AG09309 (cell line): ENCODE measurements at places on chromosomes 4 and X.

GRCh38 chr4:55396308-55397125 lies 760 bp downstream of the TMEM165 start:
- DNase-seq: no peak

GRCh38 chr4:110170861-110171260 lies 27.6 kb downstream of the ELOVL6 start:
- no peak for DNase-seq

GRCh38 chr4:130524057-130524456 lies 1428.1 kb downstream of the C4orf33 start:
- DNase-seq: no peak

DNA sequence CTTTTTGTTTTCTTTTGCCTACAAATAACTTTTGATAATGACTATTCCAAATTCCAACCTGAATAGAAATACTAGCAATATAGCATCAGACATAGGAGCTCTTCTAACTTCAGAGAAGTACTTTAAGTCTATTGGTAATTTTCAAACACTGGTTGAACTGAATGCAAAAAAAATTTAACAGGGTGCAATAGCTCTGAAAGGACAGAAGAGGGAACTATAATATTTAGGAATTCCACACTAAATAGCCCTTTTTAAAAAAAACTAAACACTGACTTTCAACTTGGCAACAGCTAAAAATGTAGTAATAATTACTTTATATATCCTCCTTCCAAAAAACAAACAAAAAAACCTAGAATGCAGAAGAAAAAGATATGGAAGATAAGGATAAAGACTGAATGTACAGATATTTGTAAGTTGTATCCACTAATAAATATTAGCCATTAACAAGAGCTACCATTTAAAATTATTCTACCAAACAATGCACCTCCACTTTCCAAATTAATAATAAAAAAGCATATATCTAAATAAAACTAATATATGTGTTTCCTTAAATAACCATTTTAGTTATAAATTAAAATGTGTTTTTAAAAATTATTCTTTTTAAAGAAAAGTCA lies 81.4 kb downstream of the FBXW7 start:
- DNase-seq: no peak

GRCh38 chr4:121041307-121042090 lies 30.8 kb downstream of the NDNF start:
- no peak for DNase-seq

DNA sequence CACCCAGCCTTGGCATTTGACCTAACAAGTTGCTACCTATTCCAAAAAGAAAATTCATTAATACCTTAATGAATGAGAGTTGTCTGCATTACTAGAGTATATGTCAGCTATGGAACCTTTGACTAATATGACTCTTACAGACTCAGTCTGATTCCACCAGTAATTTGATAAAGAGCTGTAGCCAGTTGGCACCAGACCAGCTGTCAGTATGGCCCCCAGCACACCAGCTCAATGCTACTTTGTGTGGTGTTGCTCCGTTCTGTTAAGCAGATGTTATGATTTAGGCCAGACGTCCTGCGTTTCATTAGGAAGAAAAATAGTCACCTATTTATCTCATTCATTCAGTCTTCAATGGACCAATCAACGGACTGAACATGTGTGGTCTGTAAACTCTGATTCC lies 215.5 kb downstream of the TLL1 start:
- DNase-seq: no peak

- DNase-seq: no peak
These were observed 83.5 kb upstream of the TSPAN5 start for GRCh38 chr4:98741952-98742351.

GRCh38 chrX:29274517-29274916 lies 687.3 kb downstream of the IL1RAPL1 start:
- no peak for DNase-seq

DNA sequence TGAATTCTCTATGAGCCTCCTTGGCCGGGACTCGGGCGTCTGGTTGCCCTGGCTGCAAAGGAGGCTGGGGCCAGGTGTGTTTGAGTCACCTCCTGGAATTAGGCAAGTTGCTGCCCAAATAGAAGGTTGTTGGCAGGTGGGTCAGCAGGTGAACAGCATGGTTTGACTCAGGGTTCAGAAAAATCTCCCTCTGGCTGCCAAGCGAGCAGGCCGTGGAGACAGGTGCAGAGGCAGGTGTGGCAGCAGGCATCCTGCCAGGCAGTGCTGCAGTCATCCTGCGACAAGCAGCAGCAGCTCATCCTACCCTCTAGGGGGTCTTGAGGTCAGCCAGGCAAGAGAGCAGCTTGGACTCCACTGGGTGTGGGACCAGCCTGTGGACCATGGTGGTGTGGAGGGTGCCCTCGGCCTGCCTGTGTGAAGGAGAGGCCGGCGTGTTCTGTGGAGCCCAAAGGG lies 8.2 kb downstream of the MSANTD1 start:
- DNase-seq: no peak

DNA sequence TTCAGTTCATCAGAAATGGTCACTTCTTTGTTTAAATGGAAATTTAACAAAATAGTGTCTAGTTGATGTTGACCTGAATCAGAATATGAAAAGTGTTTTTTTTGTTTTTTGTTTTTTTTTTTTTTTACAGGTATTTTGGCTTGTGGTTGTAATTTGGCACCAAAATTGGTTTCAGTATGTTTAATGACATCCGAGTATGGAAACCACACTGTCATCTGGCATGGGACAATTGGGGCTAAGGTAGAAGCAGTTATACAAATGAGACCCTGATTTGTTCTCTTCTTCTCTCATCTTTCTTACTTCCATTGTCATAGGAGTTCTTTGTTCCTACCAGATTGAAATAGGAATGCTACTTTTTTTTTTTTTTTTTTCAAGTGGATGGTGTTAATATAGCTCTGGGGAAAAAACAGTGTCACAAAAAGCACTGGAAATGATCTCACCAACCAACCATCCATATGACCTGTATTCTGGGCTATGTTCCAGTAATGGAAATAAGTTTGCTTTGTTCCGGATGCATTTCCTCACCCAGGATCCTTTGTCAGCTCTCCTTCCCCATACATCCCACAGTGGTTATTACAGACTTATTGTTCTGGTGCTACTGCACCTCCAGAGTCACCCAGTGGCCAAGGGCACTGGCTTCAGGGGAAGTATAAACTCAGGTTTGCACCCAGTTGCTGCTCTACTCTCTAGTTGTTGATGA lies 95.8 kb downstream of the ATXN3L start:
- peak; percentile 57 for DNase-seq

DNA sequence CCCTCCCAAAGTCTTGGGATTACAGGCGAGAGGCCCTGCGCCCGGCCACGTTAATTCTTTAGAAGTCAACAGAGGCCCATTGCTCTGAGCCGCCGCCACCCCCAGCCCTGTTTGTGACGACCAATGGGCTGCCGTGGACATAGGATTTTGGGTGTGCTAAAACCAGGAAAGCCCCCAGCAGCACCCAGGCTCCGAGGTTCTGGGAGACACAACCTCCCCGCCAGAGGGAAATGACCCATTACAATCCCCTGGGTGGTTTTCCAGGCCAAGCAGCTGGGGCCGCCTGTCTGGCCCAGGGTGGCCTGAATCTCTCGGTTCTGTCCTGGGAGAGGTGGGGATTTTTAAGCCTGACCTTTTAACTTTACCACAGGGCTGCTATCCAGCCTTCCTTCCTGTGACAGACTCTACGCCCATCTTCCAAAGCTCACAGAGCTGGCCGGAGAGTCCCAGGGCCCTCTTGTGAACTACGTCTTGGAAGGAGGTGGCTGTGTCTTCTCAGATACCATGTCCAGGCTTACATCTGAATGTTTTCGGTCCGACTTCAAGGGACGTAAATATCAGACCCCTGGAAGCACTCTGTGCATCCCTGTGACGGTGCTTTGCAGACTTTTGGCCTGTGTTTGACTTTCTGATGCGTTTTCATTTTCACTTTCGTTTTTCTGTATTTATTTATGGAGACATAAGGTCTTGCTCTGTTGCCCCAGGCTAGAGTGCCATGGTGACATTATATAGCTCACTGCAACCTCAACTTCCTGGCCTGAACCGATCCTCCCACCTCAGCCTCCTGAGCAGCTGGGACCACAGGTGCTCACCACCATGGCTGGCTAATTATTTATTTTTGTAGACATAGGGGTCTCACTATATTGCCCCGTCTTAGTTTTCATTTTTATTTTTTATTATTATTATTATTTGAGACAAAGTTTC lies 36.0 kb downstream of the P2RY8 start:
- no peak for DNase-seq

- no peak for DNase-seq
These were observed 31.5 kb downstream of the NOP14 start for GRCh38 chr4:2931512-2932301.

- no peak for DNase-seq
These were observed 54.2 kb downstream of the SLC9A6 start for GRCh38 chrX:136039485-136039884.

GRCh38 chr4:2647403-2648158 lies 108.6 kb downstream of the TNIP2 start:
- no peak for DNase-seq

GRCh38 chr4:77917075-77917474 lies 54.4 kb downstream of the MRPL1 start:
- no peak for DNase-seq

GRCh38 chr4:142353149-142353738 lies 492.9 kb downstream of the INPP4B start:
- peak; percentile 62 for DNase-seq

DNA sequence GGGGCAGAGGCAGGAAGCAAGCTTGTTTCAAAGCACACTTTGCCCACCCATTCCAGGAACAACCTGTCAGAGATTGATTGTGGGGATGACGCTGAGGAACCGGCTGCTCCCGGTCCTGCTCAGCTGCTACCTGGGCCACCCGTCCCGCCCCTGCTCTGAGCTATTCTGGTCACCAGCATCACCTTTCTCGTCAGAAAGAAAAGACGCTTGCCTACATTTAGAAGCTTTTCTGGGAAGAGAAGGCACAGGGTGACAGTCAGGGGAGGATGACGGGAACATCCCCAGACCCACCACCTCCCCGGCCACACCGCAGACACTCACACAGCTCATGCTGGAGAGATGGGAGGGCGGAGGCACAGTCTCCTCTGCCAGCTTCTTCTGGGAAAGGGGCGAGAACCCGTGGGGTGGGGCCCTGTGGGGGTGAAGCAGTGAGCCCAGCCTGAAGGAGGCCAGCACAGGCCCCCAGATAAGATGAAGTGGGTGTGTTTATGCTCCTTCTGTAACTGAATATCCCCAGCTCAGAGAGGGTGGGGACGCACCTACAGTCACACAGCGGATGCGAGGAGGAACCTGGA lies 81.8 kb downstream of the CPZ start:
- DNase-seq: no peak

DNA sequence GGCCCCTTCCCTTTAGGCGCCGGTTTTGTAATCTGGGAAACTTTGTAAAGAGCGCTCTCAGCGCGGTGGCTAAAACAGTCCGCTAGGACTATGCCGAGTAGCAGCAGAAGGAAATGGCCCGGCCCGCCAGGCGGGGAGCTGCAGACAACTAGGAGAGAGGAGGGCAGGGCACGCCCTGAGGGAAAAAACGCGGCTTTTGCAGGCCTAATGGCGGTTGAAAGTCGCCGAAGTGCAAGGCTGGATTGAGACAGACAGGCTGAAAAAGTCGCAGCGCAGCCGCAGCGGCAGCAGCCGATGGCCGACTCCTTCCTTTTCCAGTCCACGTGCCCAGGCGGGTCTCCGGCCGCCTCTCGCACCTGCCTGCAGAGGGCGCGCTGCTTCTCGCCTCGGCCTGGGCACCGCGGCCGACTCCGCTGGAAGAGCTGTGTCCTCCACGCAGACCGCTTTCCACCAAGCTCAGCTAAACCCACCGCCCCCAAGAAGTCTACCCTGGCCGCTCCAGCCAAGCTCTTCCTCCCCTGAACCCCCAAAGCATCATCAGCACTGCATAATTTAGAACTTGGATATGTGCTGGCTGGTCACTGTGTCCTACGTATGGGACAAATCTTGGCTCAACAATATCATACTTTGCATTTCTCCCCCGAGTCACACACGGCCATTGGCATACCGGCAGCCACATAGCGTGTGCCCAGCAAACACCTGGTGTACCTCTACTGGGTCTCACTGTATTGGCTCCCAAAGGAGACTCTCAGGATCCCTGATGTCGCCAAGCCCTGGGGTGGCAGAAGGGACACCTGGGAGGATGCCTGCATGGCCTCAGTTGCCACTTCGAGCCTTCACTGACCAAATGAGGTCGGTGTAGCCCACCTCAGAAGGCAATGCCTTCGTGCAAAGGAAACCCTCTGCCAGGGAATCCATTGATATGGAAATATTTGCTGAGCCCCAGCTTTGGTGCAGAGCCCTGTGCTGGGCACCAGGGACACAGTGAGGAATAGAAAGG lies 14.5 kb downstream of the SLC25A5 start:
- DNase-seq: no peak

- no peak for DNase-seq
These were observed 1475.5 kb upstream of the AGA start for GRCh38 chr4:178917756-178918155.

DNA sequence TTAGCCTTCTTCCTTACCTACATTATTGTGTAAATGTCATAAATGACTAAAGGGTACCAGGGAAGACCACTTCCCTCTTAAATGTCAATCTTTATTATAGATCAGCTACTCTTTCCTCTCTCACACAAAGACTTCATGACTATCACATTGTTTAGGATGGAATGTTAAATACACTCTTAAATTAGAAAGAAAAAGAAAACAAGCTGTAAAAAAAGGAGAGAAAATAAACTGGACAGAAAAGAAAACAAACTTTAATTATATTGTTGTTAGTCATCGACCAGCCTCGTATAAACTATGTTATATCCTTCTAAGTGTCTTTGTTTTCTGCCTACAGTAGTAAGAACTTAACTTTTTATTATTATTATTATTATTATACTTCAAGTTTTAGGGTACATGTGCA lies 666.4 kb upstream of the NR3C2 start:
- DNase-seq: no peak

DNA sequence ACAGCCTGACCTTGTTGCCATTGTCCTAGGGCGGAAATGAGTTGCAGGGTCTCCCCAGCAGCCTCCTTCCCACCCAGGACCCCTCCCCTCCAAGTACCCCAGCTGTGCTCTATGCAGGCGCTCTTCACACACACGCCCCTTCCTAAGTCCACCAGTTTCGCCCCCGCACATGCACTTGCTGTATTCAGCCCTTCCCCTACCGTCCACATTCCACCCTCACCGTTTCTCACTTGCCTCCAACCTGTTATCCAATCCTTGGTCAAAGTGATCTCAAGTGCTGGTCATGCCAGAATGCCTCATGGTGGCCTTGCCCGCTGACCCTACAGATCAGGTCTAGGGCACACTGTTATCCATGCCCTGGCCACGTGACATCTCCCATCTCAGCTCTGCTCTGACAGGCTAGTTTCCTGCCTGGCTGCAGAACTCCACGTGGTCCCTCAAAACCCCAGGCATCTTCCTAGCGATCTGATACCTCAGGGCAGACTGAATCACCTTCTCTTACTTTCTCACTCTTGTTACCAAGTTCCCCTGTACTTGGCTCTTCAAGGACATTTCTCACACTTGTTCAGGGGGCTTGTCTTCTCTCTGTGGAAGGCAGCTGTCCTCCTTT lies 39.7 kb downstream of the NSG1 start:
- no peak for DNase-seq

- no peak for DNase-seq
These were observed 22.0 kb downstream of the RAB39B start for GRCh38 chrX:155242300-155242699.

- no peak for DNase-seq
These were observed 481.7 kb upstream of the NR3C2 start for GRCh38 chr4:148923881-148924280.

- DNase-seq: no peak
These were observed 19.9 kb upstream of the PCDH10 start for GRCh38 chr4:133129237-133129636.

GRCh38 chr4:101784957-101785356 lies 5.6 kb upstream of the BANK1 start:
- DNase-seq: no peak

- no peak for DNase-seq
These were observed 37.5 kb upstream of the TMEM150C start for GRCh38 chr4:82599336-82599735.

- no peak for DNase-seq
These were observed 2.0 kb upstream of the CFAP97 start for GRCh38 chr4:185205697-185206342.
